Activated naive CD4-positive, alpha-beta T cell (primary cell): ENCODE measurements at places on chromosomes 3 and 15.

DNA sequence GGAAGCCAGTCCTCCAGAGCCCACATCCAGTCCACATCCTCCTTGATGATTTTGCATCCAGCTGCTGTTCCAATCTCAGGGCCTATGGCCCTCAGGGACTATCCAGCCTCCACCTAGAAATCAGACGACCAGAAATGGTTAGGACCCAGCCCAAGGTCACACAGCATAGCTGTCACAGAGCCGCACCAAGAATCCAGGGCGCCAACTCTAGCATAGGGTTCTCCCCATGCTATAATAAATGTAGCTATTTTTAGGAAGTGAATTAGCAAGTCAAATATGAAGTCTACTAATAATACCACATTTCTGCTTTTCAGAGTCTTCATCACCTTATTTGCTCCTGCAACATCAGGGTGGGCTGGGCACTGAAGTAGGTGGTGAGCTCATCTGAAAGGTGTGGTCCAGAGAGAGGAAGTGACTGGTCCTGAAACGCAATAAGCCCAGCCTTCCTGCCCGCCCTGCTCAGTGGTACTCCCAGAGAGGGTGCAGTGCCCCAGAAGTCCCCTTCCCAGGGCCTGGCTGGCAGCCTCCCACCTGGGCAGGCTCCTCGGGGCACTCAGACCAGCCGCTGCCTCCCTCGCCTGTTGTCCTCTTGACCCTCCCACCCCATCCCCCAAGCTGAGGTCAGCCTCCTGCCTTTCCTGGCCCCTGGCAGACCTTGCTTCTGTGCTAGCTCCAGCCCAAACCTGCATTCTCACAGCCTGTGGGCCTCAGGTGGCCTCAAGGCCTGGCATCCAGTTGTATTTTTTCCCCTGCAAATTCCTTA is 17.6 kb upstream of the CYP11A1 start:
- DNase-seq: no peak

DNA sequence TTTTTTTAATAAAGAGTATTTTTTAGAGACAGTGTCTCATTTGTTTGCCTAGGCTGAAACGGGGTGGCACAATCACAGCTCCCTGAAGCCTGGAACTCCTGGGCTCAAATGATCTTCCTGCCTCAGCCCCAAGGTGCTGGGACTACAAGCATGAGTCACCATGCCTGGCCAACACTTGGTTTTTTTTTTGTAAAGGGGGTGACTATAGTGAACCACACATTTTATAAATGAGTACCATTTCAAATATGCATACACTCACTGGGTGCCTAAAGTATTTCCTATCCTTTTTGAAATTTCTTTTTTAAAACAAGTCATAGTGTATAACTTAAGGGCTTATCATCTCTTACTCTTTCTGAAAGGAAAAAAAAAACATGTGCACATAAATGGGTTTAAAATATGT is 325.2 kb upstream of the MEIS2 start:
- no peak for DNase-seq

- DNase-seq: no peak
Observed at GRCh38 chr15:58521293-58521991, 89.7 kb downstream of the LIPC start.

GRCh38 chr3:112117841-112118571 is 15.0 kb downstream of the GCSAM start:
- DNase-seq: no peak

- DNase-seq: no peak
Observed at GRCh38 chr3:146577662-146578061, 27.5 kb downstream of the PLSCR5 start.

GRCh38 chr3:184874709-184875644 is 63.0 kb downstream of the VPS8 start:
- no peak for DNase-seq

- no peak for DNase-seq
Observed at GRCh38 chr3:187843654-187844053, 98.4 kb upstream of the BCL6 start.
